ENCODE measurements at places on chromosomes 3 and 15.

DNA sequence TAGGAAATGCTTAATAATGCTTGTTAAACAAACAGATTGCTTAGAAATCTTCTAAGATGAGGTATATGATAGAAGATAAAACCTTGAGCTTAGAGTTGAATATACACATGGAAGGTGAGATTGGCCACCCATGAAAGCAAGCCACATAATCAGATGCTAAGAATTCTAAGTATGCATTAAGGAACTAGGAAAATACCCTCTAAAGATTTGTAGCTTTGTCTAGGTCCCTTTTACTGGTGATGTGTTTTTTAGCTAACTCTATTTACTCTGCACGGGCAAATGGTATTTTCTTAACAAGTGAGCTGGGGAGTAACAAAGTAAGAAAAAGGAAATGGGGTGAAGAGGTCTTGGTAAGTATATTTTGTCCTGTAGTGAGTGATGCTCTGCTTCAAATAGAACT is 310.3 kb downstream of the OXSM start:
- no peak for DNase-seq

- DNase-seq = no peak
Measured at GRCh38 chr3:149388001-149388440, 10.6 kb upstream of the TM4SF1 start.

DNA sequence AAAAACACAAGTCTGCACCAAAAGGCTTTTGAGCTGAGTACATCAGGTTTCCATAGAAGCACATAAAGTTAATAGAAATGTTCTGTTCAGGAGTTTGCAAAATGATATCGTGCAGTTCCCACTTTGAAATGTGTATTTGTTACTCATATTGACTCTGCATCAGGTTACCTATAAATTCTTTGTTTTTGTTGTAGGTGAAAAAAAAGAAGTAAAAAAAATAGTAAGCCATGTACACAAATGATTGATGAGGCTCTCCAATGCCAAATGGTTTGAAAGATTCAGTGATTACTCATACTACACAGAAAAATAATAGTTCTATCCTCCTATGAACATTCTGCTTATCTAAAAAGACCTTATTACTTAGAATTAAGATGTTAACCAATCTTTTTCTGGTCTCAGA is 287.3 kb upstream of the MME start:
- no peak for DNase-seq

DNA sequence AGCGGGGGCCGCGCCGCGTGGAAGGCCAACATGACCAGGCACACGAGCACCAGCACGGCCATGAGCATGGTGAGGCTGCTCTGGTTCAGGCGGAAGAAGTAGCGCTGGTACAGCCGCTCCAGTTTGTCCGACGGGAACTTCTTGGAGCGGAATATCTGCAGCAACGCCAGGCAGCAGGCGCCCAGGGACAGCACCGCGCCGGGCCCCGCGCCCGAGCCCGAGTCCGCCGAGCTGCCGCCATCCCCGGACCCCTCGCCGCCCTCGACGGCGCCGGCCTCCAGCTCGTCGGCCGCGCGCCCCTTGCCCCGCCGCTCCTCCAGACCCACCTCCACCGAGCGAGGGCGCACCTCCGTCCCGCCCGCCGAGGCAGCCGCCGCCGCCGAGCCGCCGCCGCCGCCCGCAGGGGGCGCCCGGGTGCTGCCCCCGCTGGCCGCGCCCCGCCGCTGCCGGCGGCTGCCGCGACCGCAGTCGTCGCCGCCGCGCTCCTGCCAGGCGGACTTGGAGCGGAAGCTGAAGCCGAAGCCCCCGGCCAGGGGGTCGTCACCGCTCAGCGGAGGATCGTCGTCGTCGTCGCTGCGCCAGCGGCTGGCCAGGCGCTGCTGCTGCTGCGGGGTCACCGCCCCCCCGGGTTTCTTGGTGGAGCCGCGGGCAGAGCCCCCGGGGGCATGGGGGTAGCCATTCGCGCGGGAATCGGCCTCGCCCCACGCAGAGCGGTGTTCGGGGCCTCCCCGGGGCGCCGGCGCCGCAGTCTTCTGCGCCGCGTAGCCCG is 957 bp downstream of the ADCY5 start:
- DNase-seq = peak; percentile 5

DNA sequence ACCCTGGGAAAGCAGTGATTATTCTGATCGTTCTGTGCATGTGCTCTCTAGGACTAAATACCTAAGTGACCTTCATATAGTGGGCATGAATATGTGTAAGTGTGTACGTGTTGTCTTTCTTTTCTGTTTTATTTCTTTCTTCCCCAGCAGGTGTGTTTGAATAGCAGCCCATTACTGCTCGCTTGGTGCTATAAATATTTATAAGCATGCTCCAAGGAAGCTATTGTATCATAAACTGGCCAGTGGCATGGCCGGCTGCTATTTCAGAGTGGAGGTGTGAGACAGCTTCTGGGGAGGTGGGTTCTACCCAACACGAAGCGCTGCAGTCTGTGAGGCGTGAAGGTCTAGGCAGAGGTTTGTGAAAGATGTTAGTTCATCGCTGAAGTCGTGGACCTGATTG is 641.8 kb downstream of the NTRK3 start:
- DNase-seq = no peak

GRCh38 chr3:18245721-18246120 is 179.4 kb downstream of the SATB1 start:
- DNase-seq = no peak

DNA sequence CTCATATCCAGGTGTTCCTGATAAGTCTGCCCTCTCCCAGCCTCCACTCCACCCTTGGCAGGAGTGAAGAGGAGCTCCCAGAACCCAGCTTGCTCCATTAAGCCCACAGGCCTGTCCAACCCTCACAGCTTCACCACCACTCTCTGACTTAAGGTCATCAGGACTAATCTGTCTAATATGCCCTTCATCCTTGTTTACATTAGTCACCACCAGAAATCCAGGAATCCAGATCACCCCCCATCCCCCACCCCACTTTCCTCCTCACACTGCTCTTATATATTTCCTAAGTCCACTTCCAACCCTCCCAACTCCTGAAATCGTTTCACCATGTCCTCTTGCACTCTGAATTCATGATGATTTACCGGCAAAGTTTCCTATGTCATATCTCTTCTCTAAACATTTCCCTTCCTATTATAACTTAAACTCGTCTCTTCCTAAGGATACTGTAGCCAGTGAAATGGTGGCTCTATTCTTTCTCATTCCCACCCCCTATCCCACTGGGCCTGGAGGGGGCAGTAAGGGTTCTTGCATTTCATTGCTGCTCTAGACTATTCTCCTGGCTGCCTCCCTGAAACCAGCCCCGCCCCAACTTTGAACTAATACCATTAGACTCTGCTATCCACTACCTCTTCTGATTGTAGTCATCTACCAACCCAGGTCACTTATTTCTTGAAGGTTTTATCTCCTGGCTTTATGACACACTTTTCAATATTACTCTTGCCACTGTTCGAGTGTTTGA is 43.4 kb downstream of the PPP2R3A start:
- DNase-seq = no peak
